ENCODE measurements at places on chromosomes 5 and 9.

DNA sequence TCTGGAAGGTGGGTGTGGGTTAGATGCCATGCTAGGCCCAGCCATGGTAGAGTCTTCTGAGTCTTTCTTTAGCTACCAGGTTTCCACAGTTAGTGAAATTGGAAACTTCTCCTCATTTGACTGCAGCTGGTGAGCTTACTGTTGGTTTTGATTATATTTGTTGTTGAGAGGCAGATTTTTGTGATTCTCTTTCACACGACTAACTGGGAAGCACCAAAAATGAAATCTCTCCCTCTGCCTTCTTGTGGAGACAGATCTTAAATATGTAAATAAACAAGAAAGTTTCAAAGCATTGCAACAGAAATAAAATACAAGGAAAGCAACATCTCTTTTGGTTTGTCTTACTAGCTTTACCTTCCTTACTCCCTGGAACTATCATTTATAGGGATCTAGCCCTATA is 122.2 kb downstream of the CEMIP2 start:
- no peak for DNase-seq

GRCh38 chr5:122036326-122036725 is 41.7 kb downstream of the LOX start:
- no peak for DNase-seq

- DNase-seq, result no peak
Observed at GRCh38 chr9:93496285-93496684, 42.9 kb upstream of the FAM120AOS start.

DNA sequence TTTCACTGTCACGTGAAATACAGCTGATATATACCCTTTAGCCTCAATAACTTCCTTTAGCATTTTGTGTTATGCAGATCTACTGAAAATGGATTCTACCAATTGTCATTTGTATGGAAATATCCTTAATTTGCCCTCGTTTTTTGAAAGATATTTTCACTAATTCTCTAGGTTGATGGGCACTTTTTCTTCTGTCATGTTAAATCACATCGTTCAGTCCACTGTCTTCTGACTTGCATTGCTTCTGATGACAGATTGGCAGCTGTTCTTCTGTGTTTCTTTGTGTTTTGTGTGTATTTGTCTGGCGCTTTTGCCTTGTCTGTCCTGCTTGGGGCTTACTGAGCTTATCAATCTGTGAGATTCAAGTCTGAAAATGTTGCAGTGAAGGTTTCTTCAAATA is 9.7 kb upstream of the CLPTM1L start:
- DNase-seq, result no peak

- DNase-seq, result no peak
Observed at GRCh38 chr5:150103678-150104549, 17.6 kb upstream of the CSF1R start.

- peak; percentile 59 for DNase-seq
Observed at GRCh38 chr5:143217065-143217803, 186.3 kb downstream of the NR3C1 start.

- DNase-seq, result peak; percentile 25
Observed at GRCh38 chr5:62593331-62593730, 14.7 kb downstream of the LRRC70 start.

GRCh38 chr5:127163750-127164149 is 90.4 kb upstream of the C5orf63 start:
- DNase-seq, result no peak

GRCh38 chr5:38607930-38608564 is 51.6 kb upstream of the LIFR start:
- DNase-seq, result peak; percentile 43

GRCh38 chr9:76246680-76247079 is 147.5 kb downstream of the RFK start:
- no peak for DNase-seq

DNA sequence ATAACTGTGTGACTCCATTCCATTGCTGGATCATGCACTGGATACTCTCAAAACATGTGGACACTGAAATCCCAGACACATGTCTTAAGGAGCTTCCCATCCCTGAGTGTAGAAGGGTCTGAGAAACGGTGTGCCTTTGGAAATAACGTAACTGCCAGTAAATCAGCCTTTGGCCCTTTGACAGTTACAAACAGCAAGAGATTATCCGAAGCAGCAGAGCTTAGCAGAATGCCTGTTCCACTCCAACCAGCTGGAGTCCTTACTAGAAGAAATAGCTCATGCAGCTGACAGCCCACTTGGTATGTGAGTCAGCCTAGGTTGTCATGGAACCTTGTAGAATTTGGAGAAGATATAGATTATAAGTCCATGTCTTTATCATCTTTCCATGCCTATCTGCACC is 7.0 kb downstream of the TMEM252 start:
- DNase-seq, result peak; percentile 79

- DNase-seq, result no peak
Observed at GRCh38 chr5:154673506-154673905, 81.7 kb upstream of the LARP1 start.

GRCh38 chr5:139692679-139693308 is 44.6 kb downstream of the CXXC5 start:
- no peak for DNase-seq

GRCh38 chr9:118686959-118687358 is 682.3 kb downstream of the BRINP1 start:
- DNase-seq, result no peak

DNA sequence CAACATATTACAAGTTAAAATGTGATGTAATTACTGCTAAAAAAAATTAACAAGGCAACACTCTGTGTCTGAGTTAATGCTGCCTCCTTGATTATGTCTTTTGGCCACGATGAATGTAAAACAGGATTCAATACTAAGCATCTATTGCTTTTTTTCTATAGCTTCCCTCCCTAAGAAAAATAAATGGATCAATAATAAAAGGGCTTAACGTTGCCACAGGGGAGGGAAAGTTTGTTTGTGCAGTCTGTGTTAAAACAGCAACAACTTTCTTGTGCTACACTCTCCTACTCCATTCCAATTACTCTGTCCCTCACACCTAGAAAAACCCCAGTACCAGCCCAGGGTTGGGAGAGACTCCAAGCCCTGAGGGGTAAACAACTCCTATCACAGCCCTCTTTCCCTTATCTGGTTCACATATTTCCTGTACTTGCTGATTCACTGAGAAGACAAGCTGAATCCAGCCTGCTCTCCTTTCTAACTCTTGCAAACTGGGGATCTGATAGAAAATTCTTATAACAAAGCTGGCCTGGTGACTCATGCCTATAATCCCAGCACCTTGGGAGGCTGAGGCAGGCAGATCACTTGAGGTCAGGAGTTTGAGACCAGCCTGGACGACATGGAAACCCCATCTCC is 44.8 kb downstream of the PTPN3 start:
- peak; percentile 93 for DNase-seq

- no peak for DNase-seq
Observed at GRCh38 chr5:74850030-74850429, 16.2 kb downstream of the FAM169A start.

DNA sequence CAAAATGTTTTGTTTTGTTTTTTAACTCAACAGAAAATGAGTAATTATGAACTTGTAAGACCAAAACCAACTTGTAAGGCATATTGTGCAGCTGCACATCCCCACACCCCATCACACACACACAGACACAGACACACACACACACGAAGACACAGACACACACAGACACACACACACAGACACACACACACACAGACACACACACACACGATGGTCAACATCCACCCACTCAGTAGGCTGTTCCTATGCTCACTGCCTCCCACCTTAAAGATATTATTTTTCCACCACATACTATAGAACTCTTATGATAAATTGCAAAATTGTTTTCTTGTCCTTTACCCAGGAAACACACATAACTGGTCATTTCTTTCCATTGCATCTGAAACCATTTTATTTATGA is 6.2 kb downstream of the SHC3 start:
- DNase-seq, result no peak

GRCh38 chr9:970151-970996 is 6.1 kb upstream of the DMRT3 start:
- DNase-seq, result no peak

- peak; percentile 48 for DNase-seq
Observed at GRCh38 chr5:55407059-55407684, 99.4 kb downstream of the MTREX start.

GRCh38 chr5:171624396-171624795 is 161.2 kb upstream of the SMIM23 start:
- peak; percentile 30 for DNase-seq

- no peak for DNase-seq
Observed at GRCh38 chr9:128895556-128895955, 13.6 kb downstream of the LRRC8A start.

- peak; percentile 75 for DNase-seq
Observed at GRCh38 chr5:149852641-149853330, 91.8 kb downstream of the PDE6A start.

- no peak for DNase-seq
Observed at GRCh38 chr5:3729631-3730030, 134.0 kb downstream of the IRX1 start.

- DNase-seq, result no peak
Observed at GRCh38 chr9:1024112-1024511, 26.0 kb upstream of the DMRT2 start.

DNA sequence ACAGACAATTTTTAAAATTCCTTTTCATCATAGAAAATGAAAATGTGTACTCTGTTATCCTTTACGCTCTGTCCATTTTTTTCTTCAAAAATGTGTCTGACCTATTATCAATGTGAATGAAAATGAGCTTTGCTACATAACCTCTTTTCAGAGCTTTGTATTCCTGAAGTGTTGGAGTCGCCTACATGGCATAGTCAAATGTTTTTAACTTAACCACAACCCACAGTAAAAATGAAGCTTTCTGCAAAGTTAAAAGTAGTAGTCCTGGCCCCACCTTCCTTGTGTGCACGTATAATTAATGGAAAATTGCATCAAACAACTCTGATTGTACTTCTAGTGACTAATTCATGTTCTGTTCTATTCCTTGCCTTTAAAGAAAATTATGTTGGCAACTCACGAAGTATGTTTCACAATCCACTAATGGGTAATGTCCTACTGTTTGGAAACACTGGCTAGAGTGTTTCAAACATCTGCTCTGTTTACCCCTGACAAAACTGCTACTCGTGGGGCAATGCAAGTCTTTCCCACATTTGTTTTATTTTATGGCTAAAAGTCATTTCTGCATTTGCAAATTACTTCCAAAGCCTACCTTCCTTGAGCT is 18.6 kb upstream of the PSAT1 start:
- DNase-seq, result peak; percentile 98

DNA sequence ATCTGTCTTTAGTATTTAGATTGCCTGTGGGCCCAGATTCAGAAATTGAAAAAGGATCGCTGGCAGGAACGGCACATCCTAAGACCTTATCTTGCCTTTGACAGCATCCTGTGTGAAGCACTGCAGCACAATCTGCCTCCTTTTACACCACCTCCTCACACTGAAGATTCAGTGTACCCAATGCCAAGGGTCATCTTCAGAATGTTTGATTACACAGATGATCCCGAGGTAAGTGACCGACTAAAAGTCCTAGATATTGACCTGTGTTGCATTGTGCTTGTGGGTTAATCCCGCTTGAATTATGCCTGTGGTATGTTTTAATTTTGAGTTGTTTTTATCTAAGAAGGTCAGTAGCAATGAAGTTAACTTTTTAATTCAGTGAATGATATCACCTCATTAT is 14.4 kb downstream of the NCBP1 start:
- DNase-seq, result no peak

- peak; percentile 86 for DNase-seq
Observed at GRCh38 chr5:148455185-148455584, 71.4 kb downstream of the FBXO38 start.

GRCh38 chr5:27598576-27598975 is 560.2 kb upstream of the CDH9 start:
- peak; percentile 28 for DNase-seq

All from renal cortical epithelial cell (primary cell).